ENCODE measurements at places on chromosomes 3 and 15.

GRCh38 chr15:93185796-93186195 lies 96.8 kb upstream of the RGMA start:
- no peak for DNase-seq

DNA sequence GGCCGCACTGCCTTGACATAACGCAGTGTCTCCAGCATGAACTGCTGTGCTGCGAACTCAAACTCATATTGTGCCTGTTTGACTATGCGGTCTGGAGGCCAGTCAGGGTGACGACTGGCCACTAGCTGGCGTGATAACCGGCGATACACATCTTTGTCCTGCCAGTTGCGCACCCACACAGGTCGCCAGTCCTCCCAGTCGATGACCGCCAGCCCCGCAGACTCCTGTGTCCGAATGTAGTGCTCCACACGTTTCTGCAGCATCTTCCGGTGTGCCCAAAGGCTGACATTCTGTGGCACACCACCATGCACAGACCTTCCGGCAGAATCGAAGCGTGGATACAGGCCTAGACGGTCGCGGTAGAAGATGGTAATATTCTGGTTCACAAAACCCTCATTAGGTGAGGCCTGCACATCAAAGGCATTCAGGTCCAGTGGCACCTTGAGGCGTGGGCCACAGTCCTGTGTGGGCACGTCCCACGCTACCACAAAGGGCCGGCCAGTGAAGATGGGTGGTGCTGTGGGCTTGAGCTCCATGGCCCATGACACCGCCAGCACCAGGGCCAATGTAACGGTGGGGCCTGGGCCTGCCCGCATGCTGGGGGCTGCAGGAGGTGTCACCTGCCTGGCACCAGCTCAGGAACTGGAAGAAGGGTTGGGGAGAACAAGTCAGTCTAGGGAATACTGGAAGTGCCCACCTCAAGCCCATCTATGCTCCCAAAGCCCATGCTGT lies 2.5 kb downstream of the HYAL2 start:
- no peak for DNase-seq

GRCh38 chr15:44029940-44030568 lies 165.0 kb downstream of the FRMD5 start:
- DNase-seq, result peak; percentile 52

DNA sequence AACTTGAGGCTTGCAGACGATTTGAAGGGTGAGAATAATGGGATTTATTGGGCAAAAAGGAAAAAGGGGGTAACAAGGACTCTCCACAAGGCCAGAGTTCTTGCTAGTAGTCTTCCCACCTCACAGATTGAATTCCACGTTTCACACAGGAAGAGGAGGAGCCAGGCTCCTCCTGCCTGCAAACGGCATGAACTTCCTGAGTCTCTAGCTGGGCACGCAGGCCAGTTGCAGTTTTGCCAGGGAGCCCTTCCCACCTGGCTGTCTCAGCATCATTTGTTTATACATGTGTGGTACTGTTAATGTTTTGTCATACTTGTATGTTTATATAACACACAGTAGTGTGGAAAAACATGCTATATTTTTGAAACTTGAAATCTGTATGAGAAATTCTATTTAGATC lies 155.0 kb downstream of the NLGN1 start:
- DNase-seq, result no peak

- DNase-seq, result no peak
Observed at GRCh38 chr15:79349525-79349924, 38.6 kb downstream of the TMED3 start.

DNA sequence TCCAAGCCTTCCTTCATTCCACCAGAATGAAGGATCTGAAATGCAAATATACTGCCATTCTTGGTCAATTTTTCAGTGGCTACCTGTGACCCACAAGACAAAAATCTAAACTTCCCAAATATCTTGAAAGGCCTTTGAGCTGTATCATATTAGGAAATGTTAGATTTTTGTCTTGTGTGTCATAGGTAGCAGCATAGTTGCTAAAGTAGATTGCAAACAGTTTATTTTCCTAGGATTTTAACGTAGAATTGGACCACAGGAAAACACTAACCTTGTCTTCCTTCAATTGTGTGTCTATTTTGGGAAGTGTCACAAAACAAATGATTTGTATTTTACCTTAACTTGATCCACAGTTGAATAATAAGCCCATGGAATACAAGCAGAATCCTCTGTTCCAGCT lies 42.4 kb downstream of the CP start:
- peak; percentile 33 for DNase-seq

DNA sequence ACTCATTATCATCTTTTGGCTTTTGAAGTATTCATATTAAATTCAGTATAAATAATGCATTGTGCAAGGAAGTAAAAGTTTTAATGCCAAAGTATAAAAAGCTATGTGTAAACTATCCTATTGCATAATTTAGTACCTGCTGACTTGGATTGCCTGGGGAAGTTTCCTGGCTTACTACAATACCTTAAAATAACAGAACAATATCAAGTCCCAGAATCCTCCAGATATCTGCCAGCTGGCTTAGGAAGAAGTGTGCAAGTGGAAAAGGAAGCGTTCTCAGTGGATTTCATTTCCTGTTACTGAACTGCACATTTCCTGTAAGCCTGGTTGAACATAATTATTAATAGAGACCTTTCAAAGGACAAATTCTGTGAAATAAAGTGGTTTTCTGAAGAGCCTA lies 236.7 kb downstream of the ADAMTSL3 start:
- no peak for DNase-seq

- DNase-seq, result no peak
Observed at GRCh38 chr3:32758375-32758753, 59.4 kb upstream of the TRIM71 start.

Measured in epithelial cell of proximal tubule (primary cell).